ENCODE measurements at places on chromosomes 1 and 21.
A peak's percentile ranks its signal among the peaks of the same experiment; 100 is the strongest.

DNA sequence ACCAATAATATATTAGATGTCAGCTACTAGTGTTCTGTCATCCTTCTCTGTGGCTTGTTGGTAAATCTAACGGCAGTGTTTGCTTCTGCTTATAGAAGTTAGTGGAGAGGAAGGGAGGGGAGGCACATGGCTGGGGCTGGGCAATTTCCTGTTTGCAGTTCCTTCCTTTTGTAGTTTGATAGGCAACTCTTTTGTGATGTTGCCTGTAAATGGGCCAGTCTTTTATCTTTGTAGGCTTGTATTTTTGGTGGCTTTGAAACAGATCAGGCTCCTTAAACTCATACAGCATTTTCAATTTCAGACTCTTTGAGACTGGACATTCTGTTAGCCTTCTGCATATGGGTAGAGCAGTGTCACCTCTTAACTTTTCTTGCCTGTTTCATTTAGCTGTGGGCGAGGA is 48.1 kb downstream of the CDC14A start:
- peak; percentile 65 for DNase-seq

GRCh38 chr1:16184557-16185303 is 27.7 kb downstream of the ARHGEF19 start:
- DNase-seq = no peak

GRCh38 chr1:27966402-27967105 is 6.8 kb downstream of the XKR8 start:
- no peak for DNase-seq

GRCh38 chr21:41825216-41825615 is 53.9 kb downstream of the PRDM15 start:
- DNase-seq = no peak

DNA sequence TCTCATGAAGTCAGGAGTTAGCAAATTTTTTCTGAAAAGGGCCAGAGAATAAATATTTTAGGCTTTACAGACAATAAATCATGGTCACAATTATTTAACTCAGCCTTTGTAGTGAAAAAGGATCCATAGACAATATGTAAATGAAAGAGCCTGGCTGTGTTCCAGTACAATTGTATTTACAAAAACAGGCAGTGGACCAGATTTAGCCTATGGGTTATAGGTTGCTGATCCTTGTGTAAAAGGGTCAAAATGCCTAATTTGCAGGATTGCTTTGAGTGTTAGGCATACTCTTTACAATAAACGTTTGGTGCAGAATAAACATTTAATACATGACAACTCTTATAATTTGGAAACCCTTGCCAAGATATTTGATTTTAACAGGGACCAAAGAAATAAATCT is 6.5 kb downstream of the SLAMF7 start:
- DNase-seq = no peak

DNA sequence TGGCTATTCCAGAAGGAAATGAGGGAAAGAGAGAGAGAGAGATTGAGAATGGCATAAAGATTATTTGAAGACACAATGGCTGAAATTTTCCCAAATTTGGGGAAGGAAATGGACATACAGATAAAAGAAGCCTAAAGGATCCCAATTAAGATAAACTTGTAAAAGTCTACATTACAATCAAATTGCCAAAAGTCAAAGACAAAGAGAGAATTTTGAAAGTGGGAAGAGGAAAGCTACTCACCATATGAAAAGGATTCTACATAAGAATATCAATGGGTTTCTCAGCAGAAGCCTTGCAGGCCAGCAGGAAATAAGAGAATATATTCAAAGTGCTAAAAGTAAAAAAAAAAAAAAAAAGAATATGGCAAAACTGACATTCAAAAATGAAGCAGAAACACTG is 233.0 kb upstream of the NFIA start:
- DNase-seq = no peak

GRCh38 chr1:244092293-244092963 is 41.3 kb downstream of the ZBTB18 start:
- no peak for DNase-seq

DNA sequence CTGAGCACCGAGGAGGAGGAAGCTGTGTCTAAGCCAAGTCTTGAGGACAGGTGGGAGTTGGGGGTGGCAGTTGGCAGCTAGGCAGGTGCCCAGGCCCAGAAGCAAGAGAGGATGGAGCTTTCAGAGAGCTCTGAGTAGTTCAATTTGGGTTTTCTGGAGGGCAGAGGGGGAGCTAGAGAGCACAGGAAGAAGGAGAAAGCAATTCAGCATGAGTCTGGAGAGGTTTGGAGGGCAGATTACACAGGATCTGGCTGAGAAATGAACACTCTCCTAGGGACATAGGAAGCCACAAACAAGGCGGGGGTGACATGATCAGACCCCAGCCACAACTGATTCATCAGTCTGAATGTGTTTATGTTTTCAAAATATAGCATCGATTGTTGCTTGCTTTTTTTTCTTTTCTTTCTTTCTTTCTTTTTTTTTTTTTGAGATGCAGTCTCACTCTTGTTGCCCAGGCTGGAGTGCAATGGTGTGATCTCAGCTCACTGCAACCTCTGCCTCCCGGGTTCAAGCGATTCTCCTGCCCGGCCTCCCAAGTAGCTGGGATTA is 23.8 kb downstream of the PTPRF start:
- DNase-seq = peak; percentile 54

DNA sequence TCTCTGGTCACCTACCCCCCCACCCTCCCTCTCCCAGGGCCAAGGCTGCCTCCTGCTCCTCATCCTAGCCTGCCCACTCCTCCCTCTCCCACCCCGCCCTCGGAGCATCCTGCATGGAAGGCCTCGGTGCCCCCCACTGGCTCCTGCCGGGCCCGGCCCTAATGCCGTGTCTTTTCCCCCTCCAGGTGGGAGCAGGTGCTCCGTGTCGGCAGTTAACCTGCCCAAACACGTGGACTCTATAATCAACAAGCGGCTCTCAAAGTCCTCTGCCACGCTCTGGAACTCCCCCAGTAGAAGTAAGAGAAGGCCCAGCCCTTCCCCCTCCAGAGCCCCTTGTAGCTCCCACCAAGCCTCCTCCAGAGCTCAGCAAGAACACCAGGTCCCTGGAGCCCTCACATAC is 18.8 kb downstream of the MAP7D1 start:
- no peak for DNase-seq

DNA sequence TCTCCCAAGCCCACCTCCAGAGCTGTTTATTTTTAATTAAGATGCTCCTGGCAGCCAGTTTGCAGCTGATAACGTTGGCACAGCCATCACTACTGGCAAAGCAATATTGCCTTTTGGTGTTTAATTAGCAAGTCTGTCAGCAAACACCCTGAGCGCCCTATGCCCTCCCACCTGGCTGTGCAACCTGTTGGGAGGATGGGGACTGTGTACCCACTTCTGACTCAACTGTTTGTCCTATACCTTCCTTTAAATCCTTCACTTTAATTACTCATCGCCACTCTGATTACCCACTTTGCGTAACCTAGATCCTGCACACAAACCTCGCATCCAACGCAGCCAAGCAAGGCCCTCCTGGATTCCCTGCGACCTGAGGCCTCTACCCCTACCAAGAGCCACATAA is 67.1 kb downstream of the BCAR3 start:
- no peak for DNase-seq

DNA sequence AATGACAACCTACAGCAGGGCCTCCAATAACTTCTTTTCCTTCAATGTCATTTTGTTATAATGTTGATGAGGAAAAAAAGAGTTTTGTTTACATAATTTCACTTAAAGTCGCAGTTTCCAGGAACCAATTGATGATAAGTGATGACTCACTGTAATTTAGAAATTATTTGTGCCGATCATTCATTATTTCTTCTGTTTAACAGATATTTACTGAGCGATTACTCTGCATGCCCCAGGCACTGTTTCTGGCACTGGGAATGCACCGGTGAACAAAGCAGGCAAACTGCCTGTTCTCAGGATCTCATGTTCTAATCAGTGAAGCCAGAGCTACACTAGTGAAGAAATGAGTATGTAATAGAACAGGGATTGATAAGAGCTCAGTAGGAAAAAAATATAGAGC is 403.4 kb downstream of the NTNG1 start:
- DNase-seq = no peak

- DNase-seq = peak; percentile 21
Observed at GRCh38 chr1:50976890-50977574, 7.0 kb downstream of the CDKN2C start.

DNA sequence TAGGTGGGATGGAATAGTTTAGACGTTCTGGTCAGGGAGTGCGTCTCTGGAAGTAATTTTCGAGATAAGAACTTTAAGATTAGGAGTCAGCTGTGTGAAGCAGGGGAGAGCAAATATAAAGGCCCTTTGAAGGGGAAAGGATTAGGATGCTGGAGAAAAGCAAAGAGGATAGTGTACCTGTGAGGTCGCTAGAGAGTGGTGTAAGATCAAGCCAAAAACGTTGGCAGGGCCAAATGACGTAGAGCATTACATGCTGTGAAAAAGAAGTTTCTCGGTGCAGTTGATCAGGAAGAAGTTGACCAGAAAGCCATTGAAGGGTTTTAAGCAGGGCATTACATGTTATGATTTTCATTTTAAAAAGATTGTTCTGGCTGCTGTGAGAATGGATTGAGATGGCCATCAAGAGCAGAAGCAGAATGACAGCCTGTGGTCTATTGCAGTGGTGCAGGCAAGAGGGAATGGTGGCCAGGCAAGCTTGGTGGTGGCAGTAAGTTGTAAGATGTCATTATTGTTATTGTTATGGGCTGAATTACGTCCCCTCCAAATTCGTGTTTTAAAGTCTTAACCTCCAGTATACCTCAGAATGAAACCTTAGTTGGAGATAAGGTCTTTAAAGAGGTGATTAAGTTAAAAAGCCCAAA is 113.6 kb upstream of the KIF26B start:
- DNase-seq = no peak

GRCh38 chr1:172154551-172154950 is 265.9 kb upstream of the C1orf105 start:
- no peak for DNase-seq

- no peak for DNase-seq
Observed at GRCh38 chr1:241606544-241606943, 33.6 kb downstream of the CHML start.

DNA sequence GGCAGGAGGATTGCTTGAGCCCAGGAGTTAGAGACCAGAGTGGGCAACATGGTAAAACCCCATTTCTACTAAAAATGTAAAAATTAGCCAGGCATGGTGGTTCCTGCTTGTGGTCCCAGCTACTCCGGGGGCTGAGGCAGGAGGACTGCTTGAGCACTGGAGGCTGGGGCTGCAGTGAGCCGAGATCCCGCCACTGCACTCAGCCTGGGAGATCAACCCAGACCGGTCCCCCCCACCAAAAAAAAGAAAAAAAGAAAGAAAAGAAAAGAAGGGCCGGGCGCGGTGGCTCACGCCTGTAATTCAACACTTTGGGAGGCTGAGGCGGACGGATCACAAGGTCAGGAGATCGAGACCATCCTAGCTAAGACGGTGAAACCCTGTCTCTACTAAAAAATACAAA is 1.8 kb upstream of the GMEB1 start:
- no peak for DNase-seq

GRCh38 chr1:206581571-206581981 is 30.7 kb downstream of the EIF2D start:
- DNase-seq = peak; percentile 32

GRCh38 chr21:20662514-20662913 is 335.7 kb upstream of the NCAM2 start:
- no peak for DNase-seq

DNA sequence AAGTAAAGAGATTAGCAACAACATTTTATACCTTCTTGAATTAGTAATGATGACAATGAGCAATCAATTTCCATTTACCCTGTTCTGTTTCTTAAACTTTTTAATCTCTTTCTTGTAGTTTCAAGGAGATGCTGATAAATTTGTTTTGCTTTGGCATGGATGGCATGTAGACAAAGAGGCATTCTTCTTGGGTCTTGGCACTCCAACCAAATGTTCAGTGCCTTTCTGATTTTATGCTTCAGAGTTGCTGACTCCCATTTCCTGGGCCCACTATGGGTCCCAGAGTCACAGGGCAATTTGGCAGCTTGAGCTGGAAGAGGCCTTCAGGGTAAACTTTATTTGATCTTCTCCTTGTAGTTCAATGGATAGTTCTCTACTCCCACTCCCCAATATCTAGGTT is 42.1 kb upstream of the OSBPL9 start:
- no peak for DNase-seq

GRCh38 chr21:45885597-45885929 is 96.0 kb upstream of the COL6A1 start:
- DNase-seq = no peak

DNA sequence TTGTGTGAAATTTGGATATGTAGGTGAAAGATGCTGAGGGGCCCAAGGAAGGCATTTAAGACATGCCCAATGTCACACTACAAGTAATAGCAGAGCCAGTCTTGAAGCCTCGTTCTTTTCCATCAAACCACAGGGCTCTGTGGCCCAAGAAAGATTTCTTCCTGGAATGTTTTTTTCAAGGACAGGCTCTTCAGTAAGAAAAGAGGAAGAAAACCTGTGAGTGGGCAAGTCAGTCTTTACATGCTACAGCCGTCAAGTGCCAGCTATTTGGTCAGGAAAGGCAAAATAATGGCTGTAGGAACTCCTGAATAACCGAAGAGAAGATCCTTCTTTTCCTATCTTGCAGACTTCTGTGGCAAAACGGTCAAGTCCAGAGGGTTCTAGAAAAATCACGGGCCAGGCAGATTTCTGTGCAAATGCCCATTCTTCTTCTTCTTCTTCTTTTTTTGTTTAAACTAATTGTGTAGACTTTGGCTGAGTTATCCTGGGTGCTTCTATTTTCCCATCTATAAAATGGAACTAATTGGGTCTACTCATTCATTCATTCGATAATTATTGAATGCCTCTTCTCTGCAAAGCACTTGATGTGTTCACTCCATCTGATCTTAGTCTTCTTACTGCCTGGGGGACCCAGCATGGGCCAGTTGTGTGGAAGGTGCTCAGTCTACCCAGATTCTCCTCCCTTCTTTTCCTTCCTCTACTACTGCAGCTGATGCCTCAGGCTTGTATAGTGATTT is 1.9 kb upstream of the ID3 start:
- DNase-seq = no peak

- no peak for DNase-seq
Observed at GRCh38 chr1:26278724-26279455, 996 bp upstream of the SH3BGRL3 start.

GRCh38 chr1:101974599-101975274 is 22.0 kb downstream of the OLFM3 start:
- no peak for DNase-seq

DNA sequence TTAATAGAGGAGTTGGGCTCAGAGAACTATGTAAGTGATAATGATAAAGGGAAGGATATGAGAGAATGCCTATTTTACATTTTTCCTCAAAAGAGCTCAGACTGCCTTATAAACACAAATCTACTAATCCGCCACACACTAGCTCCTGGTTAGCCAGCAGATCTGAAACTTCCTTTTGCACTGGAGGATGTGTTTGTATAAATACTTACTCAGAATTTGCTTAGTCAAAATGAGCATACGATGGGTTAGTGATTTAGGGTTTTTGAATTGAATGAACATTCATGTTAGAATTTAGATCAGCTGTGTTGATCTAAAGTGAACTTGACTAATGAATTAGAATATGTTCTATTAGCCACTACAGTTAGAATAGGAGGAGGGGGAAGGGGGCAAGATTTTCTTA is 9.1 kb upstream of the IER5 start:
- peak; percentile 87 for DNase-seq
